ENCODE measurements at places on chromosomes 3 and 15.

DNA sequence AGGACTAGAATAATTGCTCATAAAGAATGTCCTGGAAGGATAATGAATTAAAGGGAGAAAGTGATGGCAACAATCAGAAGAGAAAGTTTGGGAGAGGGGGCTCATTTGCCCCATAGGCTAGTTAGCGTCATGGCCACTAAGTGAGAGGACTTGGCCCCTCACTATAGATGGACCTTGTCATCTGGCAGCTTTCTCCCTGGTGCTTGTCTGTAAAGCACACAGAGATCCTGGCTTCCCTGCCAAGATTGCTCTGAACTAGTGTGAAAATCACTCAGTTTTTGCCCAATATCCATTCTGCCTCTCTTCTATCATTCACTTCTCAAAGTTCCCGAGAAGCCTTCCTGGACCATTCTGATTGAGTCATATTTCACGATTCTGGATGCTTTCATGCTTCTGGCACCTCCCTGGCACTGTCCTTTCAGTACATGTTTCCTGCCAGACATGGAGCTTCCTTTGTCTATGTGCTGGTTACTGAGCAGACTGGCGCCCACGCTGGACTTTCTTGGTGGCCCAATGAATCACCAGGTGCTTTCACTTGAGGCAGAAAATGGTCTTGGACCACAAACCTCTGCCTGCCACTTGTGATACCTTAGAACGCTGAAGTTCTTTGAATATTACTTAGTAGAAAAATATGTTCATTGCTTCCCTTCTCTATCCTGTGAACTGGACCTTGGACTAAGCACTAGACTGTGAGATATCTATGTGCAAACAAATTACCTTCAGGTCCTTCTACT, 709.6 kb upstream of the CFAP20DC start:
- DNase-seq: no peak

- DNase-seq: no peak
Measured at GRCh38 chr3:131795390-131796090, 239.3 kb downstream of the CPNE4 start.

DNA sequence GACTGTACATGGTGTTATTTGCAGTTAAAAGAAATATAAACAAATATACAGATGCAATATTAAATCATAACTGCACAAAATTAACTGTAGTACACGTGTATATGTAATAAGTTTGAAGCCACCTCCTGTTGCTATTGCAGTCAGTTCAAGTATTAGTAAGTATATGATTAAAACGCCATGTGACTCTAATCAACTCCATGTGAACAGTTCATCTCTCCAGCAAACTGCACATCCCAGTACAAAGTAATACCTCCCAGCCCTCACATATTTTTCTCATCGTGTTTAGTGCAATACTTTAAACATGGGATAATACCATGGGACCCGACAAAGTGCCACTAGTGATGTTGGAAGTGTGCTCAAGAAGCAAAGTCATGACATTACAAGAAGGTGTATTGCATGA, 34.6 kb downstream of the PDCD10 start:
- no peak for DNase-seq

- no peak for DNase-seq
Measured at GRCh38 chr15:90664650-90665287, 52.4 kb upstream of the BLM start.

GRCh38 chr3:105842943-105843342, 25.9 kb downstream of the CBLB start:
- DNase-seq: no peak

- DNase-seq: no peak
Measured at GRCh38 chr15:66862111-66862939, 160.3 kb downstream of the SMAD6 start.

GRCh38 chr15:51499379-51499976, 123.1 kb downstream of the DMXL2 start:
- no peak for DNase-seq

GRCh38 chr3:113607219-113607596, 74.9 kb downstream of the SIDT1 start:
- no peak for DNase-seq

DNA sequence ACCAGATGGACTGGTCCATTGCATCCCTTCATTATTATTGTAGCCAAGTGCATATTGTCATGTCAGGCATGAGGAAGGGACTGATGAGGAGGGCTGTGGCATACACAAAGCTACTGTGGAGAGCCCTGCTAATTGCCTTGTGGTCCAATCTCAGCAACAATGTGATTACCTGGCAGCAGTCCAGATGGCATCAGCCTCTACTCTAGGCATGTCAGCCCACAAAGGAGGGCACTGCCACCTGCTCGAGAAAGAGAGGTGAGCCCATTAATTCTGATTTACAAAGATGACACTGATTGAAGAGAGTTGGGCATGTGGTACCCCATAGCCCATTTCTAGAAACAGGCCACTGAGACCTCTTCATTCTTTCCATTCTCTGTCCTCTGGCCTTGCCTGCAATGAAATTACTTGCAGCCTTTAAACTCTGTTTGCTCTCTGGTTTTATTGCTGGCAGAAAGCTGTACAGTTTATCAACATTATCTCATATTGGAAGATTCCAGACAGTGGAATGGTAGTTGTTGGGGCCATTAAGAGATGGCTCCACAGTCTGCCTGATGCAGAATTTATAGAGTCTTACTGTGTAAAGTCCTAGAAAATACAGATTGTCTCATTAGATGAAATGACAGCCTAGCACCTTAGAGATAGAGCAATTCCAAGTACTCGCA, 307.7 kb downstream of the ARPP21 start:
- no peak for DNase-seq

GRCh38 chr3:130609166-130609979, 92.4 kb downstream of the COL6A6 start:
- no peak for DNase-seq

DNA sequence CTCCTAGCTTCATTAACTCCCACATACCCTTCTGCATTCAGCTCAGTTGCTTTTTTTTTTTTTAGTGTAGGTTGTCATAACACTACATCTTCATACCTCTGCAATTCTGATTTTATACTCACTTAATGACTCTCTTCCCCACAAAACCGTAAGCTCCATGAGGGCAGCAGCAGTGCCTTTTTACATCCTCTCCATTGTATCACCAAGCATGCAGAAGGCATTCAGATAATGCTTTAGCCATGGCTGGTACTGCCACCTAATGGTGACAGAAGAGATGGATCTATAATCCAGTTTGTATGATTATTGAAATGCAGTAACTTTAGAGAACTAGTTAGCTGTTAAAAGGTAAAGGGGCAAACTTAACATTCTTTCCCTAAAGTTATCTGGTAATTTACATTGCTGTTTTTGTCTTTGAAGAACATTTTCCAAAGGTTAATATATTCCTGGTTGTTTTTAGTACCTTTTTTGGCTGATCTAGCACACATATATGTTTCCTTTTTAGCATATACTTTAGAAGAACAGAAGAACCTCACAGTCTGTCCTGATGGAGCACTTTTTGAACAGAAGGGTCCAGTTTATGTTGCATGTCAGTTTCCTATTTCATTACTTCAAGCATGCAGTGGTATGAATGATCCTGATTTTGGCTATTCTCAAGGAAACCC, 36.8 kb downstream of the ATP1B3 start:
- no peak for DNase-seq

All from esophagus squamous epithelium (tissue), 5 donors.